BJ (cell line): ENCODE measurements at places on chromosomes 6 and 20.

GRCh38 chr6:75642311-75642710 lies 40.6 kb downstream of the SENP6 start:
- DNase-seq, result no peak

DNA sequence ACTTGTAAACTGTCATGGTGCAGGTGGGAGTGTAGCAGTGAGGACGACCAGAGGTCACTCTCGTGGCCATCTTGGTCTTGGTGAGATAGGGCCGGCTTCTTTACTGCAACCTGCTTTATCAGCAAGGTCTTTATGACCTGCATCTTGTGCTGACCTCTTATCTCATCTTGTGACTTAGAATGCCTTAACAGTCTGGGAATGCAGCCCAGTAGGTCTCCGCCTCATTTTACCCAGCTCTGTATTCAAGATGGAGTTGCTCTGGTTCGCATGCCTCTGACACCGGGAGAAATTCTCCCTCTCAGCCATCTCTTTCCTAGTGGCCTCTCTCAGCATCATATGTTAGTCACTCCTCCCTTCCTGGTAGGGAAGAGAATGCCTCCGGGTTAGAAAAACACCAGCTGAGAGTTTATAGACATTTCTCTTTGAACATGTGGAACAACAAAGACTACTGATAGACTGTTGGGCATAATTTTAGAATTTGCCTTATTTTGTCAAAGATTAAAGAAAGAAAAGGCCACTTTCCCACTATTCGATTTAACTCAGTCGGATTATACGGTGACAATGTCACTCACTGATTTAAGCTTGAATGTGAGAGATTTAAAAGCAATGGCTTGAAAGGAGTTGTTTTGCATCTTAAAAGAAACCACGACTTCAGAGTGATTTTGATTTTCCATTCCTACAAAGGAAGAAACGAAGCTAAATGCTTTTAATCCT lies 67.9 kb upstream of the SNX9 start:
- peak; percentile 26 for DNase-seq

- no peak for DNase-seq
Measured at GRCh38 chr20:54023406-54023805, 47.0 kb downstream of the BCAS1 start.

DNA sequence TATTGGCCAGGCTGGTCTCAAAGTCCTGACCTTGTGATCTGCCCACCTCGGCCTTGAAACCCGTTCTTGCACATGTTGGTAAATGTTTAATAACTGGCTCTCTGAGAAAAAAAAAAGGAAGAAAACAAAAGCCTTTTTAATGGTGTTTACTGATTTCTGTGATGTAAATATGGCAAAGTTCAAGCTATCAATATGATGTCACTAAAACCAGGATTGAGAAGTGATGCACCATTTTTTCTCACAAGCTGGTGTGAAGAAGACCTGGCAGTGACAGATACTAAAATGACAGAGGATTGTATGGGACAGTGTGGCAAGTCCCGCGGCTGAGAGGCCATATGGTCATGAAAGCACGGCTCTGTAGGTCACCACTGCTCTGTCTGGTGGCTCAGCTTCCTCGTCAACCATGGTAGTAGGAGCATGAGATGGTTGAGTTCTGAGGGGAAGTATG lies 196.3 kb upstream of the SUPT3H start:
- no peak for DNase-seq

GRCh38 chr6:70557998-70558397 lies 8.7 kb upstream of the SDHAF4 start:
- no peak for DNase-seq

GRCh38 chr6:84756877-84757276 lies 7.5 kb downstream of the TBX18 start:
- DNase-seq, result no peak

GRCh38 chr6:9610620-9611415 lies 804.1 kb downstream of the TFAP2A start:
- DNase-seq, result no peak

GRCh38 chr20:9374480-9374879 lies 139.9 kb upstream of the LAMP5 start:
- DNase-seq, result no peak

GRCh38 chr20:14335052-14335451 lies 2.4 kb downstream of the FLRT3 start:
- DNase-seq, result no peak

DNA sequence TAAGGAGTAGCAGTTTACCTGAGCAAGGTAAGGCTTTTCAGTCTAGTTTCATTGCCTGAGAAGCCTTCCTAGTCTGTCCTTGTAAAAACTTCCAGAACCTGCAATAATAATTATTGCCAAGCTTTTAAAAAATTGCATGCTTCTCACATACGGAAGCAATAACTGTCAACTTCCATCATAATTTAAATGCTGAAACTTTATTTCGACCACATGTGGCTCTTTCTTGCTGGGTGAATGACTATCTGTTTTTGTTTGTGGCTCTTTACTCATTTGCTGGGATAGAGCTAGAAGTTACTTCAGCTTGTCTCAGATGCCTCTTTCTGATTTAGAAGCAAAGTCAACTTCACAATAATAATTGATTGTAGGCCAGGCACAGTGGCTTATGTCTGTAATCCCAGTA lies 95.9 kb upstream of the COL21A1 start:
- no peak for DNase-seq

GRCh38 chr20:13571662-13572061 lies 67.1 kb downstream of the TASP1 start:
- DNase-seq, result no peak

DNA sequence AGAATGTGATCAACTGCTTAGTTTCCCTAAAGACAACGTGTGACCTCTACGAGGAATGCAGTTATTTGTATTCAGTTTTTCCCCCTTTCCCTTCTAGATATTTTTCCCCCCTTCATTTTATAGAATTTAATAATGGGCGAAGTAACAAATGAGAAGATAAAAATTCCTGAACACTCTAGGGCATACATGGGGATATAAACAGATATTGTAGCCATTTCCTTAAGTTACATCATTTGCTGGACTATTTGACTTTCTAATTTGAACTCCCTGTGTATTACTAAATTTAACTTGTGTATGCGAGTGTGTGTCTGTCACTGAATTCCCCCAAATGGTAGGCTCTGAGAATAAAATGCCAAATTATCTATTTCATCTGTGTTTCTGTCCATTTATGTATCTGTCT lies 99.0 kb upstream of the ZFP64 start:
- DNase-seq, result no peak

GRCh38 chr6:81769824-81770223 lies 17.3 kb upstream of the TENT5A start:
- DNase-seq, result peak; percentile 52

GRCh38 chr6:107807196-107807811 lies 16.8 kb downstream of the SCML4 start:
- no peak for DNase-seq

- no peak for DNase-seq
Measured at GRCh38 chr6:156598071-156598854, 178.9 kb upstream of the ARID1B start.

GRCh38 chr20:11372876-11373790 lies 544.6 kb upstream of the BTBD3 start:
- no peak for DNase-seq

GRCh38 chr20:63382551-63383300 lies 21.6 kb upstream of the CHRNA4 start:
- DNase-seq, result no peak

- peak; percentile 90 for DNase-seq
Measured at GRCh38 chr6:129490521-129491255, 219.3 kb downstream of the ARHGAP18 start.

GRCh38 chr6:24584382-24584720 lies 61.6 kb downstream of the KIAA0319 start:
- DNase-seq, result no peak

GRCh38 chr6:149451376-149452036 lies 33.3 kb downstream of the ZC3H12D start:
- no peak for DNase-seq

- DNase-seq, result no peak
Measured at GRCh38 chr20:34363465-34364222, 571 bp downstream of the ITCH start.

DNA sequence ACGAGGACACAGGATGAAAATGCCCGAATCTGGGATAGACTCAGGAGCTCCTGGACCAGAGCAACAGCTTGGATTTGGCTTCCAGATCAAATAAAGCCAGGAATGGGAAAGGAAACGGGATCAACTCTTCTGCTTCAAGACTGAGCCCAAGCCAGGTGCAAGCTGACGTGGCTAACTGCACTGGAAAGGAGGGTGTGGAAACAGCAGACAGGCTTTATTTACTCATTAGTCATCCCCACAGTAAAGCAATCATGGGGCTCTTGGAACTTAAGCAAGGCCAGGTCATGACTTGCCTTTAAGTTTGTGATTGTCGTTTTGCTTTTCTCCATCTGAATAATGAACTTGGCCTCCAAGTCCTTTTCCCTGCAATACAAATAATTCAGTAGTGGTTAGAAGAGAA lies 45.2 kb downstream of the KIF16B start:
- peak; percentile 27 for DNase-seq

GRCh38 chr6:140636271-140636907 lies 1261.9 kb upstream of the CITED2 start:
- DNase-seq, result no peak

- DNase-seq, result no peak
Measured at GRCh38 chr20:10253780-10254179, 35.1 kb downstream of the SNAP25 start.

- DNase-seq, result no peak
Measured at GRCh38 chr6:107582086-107582485, 92.2 kb downstream of the SOBP start.

DNA sequence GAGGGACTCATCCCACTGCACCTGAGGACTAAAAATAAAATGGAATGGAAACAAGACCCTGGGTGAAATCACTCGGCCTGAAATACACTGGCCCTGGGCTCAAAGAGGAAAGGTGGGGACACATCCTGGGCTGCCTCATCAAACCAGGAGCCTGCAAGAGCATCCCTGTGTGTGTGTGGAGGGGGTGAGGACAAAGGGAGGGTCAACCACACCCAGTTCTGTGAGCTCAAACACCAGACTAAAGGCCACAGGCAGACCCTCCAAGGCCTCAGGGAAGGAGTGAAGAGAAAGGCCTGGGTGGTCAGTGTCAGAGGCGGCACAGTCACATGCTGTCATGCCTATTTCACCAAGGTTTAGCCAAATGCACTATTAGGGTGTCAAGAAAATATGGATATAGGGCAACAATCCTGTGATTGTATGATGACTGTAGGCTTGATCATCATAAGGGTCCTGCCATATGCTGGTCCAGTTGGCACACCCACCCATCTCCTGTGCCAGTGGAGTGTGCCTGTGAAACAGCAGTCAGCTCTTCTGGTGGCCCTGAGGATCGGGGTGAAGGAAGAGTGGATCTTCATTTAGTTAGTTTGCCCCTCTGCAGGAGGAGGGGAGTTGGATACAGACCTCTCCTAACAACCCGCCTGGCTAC lies 28.9 kb downstream of the SRSF3 start:
- DNase-seq, result no peak

GRCh38 chr6:131048933-131049515 lies 14.0 kb downstream of the EPB41L2 start:
- no peak for DNase-seq

DNA sequence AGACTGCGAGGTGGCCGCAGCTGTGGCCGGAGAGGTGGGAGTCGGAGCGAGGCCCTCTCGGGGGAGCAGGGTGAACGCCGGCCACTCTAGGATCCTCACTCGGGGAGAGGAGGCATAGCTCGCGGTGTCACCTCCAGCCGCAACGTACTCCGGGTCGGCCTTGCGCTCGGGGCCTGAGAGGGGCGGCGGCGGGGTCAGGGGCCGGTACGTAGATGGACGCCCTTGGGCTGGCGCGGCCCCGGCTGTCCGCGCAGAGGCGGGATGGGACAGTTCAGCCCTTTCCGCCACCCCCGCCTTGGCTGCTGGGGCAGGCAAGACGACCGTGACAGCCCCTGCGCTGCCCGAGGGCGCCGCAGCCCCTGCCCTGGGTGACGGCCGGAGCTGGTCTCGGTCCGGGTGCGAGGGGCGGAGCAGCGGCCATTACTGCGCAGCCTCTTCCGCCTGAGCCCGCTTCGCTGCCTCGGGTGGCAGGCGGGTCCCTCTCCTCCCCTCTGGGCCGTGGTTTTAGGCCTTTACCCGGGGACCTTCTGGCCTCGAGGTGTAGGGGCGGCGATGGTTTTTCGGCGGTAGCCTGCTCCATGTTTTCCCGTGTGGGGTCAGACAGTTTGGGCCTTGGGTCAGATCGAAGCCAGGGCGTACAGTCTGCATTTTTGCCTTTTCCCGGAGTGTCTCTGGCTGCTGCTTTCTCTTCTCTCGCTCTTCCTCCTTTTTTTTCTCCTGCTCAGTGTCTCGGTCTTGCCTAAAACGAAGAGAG lies 405 bp downstream of the RNF146 start:
- no peak for DNase-seq

GRCh38 chr20:38806855-38807655 lies 1.6 kb downstream of the PPP1R16B start:
- no peak for DNase-seq

- no peak for DNase-seq
Measured at GRCh38 chr20:21111416-21111815, 5.3 kb upstream of the LINC00237 start.

DNA sequence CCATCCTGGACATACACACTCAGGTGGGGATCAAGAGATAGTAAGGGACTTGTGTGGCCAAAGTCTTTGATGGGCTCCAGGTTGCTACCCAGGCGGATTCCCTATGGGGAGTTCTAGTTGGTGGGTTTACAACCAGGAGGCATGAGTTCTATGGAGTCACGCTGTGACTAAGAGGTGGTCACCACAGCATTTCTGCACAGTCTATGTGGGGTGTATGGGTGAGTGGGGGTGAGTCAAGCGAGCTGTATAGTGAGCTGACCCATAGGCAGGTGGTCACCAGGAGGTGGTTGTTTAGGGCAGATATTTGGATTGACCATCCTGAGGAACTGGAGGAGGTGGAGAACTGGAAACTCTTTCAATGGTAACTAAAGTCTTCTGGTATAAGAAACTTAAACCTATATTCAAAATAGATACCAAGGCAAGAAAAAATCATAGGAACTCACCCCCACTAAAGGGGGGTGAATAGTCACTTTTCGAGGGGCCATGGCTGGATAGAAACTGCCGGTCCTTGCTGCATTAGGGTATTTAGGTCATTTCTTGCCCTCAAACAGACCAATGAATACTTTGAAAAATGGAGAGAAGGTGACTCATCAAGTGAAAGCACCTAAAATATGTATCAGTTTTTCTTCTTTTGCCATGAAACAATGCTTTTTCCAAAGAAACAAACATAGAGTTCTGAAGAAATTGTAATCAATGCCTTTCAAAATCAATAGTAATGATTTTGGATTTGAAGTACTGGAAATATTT lies 84.3 kb upstream of the NRN1 start:
- DNase-seq, result no peak

DNA sequence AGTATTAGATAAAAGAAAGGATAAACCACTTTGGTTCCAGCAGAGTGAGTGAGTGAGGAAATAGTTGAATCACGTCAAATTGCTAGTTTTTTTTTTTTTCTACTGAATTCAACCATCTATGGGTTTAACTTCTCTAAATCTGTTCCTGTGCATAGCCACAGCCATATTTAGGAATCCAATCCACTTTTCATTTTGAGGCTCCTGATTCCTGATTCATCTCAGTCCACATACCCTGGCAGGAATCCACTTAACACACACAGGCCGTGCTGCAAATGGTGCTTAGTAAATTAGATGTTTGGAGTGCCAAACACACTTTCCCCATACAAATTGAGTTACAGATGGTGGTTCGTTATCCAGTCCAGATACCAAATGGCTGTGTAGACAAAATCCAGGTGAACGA lies 220.3 kb downstream of the ALDH8A1 start:
- no peak for DNase-seq
